Smooth muscle cell of bladder (primary cell): ENCODE measurements at places on chromosomes 16 and 17. TPM values are rescaled to one million over a fixed set of nuclear protein-coding genes. Genes with fewer than 3 reads are reported as not detected.

The RASD1 gene
- 2.4 and 2.6 TPM in 2 replicates for total RNA-seq

The ITGA2B gene
- total RNA-seq, result 0.28 TPM in 2 replicates

The OR1F1 gene
- not detected in 2 replicates for total RNA-seq

The DPEP3 gene
- not detected in 2 replicates for total RNA-seq

The KRTAP2-3 gene
- total RNA-seq, result not detected in 2 replicates

The TBC1D28 gene
- not detected in 2 replicates for total RNA-seq

The RNF112 gene
- 5.1 and 6.1 TPM in 2 replicates for total RNA-seq

The KRT13 gene
- total RNA-seq, result 0.28 and 0.65 TPM in 2 replicates

The C17orf58 gene
- total RNA-seq, result 9.9 and 11.5 TPM in 2 replicates
